ENCODE measurements at places on chromosomes 16 and 17. TPM values are rescaled to one million over a fixed set of nuclear protein-coding genes. Genes with fewer than 3 reads are reported as not detected.

The TP53TG3C gene
- total RNA-seq = not detected

The CDH3 gene
- total RNA-seq = 198 TPM

The SLC12A3 gene
- total RNA-seq = 2.4 TPM

The ARL5C gene
- total RNA-seq = not detected

The TRIM47 gene
- total RNA-seq = 36.9 TPM

The OSGIN1 gene
- 0.69 TPM for total RNA-seq

The SYNRG gene
- 44.3 TPM for total RNA-seq

The PHOSPHO1 gene
- 0.05 TPM for total RNA-seq

The NPIPB13 gene
- total RNA-seq = 1.4 TPM
